ENCODE measurements at places on chromosomes 6 and 20.

- DNase-seq = no peak
Measured at GRCh38 chr6:25981568-25982263, 19.1 kb downstream of the TRIM38 start.

DNA sequence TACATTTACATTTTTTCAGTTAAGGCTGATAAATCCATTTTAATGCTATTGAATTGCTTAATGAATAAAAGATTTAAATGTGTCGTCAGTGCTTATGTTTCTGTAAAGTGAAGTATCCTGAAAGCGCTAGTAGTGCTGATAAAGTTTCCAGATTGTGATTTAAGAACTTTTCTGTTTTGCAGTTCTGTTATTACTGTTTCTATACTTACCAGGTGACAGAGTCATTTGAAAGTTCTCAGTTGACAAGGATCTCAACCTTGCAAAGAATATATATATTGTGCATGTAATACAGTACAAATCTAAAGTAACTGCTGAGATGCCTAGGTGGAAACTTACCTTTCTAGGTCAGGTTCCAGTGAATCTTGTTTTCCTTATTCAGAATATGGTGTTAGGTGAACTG, 201.8 kb downstream of the ARID1B start:
- DNase-seq = no peak

DNA sequence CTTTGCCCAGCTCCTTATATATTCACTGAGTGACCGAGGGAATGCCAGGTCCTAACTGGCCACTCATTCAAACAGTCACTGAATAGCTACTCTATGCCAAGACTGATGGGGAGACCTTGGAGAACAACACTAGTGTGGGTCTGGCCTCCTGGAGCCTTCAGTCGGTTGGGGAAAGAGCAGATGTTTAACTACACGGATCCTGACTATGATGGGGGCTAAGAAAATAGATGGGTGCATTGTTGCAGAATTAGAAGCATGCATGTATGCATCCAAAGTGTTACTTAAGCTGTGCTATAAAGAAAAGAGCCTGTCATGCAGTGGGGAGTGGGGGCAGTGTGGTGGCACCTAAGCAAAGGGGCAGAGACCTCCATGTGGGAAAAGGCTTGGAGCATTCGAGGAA, 6.5 kb downstream of the FKBP1A start:
- no peak for DNase-seq

DNA sequence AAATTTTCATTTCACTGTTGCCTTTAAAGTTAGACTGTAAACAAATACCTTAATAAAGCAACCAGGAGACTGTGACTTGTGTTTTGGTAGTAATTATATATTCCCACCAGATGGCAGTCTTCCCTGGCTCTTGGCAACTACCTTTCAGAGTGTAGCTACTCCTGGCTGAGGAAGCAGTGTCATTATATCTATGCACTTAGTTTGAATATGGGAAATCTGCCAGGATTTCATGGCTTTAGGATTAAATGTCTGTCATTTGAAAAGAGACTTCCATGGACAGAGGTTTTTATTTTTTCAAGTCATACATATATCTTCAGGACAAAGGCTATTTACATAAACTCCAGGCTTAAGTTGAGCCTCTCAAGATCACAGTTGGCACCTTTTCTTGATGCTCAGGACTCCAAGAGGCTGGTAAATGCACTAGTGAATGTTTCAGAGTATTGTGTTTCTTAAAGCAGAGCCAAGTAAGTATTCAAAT, 160.1 kb downstream of the C6orf58 start:
- no peak for DNase-seq

DNA sequence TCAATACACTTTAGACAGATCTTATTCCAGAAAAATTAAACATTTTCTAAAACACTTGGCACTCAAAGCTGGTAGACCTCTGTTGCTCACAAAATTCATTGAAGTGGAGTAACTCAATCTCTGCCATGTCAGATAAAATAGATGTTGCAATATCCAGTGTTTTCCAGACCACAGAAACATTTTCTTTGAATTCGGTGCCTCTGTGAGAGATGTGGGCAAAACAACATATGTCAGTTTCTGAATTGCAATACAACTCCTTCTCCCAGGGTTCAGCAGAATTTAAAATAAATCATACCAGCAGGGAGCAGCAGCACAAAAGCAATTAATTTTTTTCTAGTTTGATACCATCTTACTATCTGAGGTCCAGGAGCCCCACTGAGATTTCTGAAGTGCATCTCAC, 11.3 kb upstream of the PKHD1 start:
- no peak for DNase-seq

GRCh38 chr6:998551-998950, 305.6 kb upstream of the EXOC2 start:
- no peak for DNase-seq

DNA sequence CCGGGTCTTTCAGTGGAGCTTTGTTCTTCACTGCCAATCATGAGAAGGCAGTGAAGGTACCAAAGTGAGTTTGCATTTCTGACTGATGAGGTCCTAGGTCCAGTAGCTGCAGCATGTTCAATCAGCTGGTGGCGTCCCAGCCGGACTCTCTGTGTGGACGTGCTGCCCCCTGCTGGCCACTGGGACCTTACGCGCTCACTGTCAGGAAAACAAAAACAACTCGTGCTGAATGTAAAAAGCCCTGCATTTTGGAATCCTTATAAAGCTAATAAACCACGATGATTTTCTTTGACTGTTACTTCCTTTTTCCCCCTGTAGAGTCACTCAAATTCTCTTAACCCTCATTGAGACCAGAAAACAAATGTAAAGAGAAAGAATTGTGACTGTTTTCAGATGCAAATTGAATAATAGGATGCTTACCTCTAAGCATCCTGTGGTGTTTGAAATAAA, 4.9 kb upstream of the CD24 start:
- DNase-seq = peak; percentile 72

- DNase-seq = no peak
Measured at GRCh38 chr6:85669735-85670194, 27.1 kb upstream of the SYNCRIP start.

- DNase-seq = no peak
Measured at GRCh38 chr6:41704028-41704427, 31.4 kb downstream of the TFEB start.

Data from stimulated activated CD4-positive, alpha-beta T cell treated with anti-CD3 and anti-CD28 coated beads, Interleukin-15, amount 100 ng/mL, for 1 hour (primary cell).